ENCODE measurements at places on chromosomes 13 and 19.

- no peak for DNase-seq
Measured at GRCh38 chr13:21894091-21894490, 223.2 kb downstream of the FGF9 start.

GRCh38 chr19:46030812-46031550 lies 8.1 kb upstream of the PGLYRP1 start:
- no peak for DNase-seq

GRCh38 chr19:18639706-18640243 lies 2.9 kb downstream of the KLHL26 start:
- DNase-seq: no peak

GRCh38 chr19:49864890-49865289 lies 2.5 kb downstream of the PNKP start:
- no peak for DNase-seq

DNA sequence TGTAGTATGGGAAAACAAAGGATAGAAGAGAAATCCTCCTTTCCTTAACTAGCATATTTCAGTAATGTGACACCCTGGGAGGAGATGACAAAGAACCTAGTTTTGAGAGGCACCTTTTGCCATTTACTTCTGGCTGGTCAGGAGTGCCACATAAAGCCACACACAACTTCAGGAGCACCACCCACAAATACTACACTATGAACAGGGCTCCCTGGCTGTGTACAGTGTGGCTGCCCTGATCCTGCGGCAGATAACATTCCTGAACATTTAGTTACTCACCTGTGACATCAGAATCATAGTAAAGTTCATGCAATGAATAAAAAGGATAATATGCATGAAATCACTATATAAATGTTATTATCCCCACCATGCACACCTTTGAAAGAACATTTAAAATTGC lies 17.4 kb upstream of the IRS2 start:
- DNase-seq: no peak

- no peak for DNase-seq
Measured at GRCh38 chr13:41613984-41614661, 156.8 kb downstream of the RGCC start.

- DNase-seq: no peak
Measured at GRCh38 chr13:52446265-52446664, 4.2 kb downstream of the VPS36 start.

- no peak for DNase-seq
Measured at GRCh38 chr19:46202426-46202825, 27.1 kb upstream of the IGFL1 start.

DNA sequence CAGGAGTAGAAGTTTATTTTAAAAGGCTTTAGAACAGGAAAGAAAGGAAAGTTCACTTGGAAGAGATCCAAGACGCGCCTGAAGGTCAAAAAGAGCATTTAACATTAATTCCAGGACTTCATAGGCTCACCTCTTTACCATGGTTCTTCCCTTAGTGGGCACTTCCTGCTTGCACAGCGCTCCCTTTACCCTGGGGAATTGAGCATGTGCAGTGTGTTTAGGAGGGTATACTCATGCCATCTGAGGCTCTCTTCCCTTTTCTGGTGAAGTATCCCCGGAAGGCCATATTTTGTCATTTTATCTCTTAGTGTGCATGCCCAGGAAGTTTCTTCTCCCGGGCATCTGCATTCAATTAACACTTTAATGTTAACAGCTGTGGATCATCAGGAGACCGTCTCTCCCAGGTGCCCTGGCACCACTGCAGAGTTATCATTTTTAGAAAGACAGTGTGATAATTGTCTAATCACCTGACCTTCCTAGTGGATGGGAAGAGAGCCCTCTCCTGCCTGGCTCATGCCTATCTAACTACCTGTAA lies 66.1 kb upstream of the ABCC4 start:
- no peak for DNase-seq

DNA sequence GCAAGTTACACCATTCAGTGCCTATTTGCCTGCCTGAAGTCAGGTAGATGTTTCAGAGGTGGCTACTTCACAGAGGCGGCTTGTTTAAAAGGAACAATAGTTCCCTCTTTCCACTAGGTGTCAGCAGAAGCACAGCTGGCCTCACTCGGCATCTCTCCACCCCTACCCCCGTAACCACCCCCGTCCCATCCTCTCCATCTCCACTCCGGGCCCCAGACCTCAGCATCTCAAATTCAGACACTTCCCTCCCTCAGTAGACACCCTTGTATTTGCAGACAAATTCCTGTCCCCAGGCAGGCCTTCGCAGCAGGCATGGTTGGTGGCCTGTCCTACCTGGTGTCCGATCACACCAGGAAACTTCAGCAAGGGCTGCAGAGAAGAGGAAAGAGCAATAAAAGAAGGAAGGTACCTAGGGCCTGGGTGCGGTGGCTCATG lies 9.1 kb upstream of the DPP9 start:
- DNase-seq: peak; percentile 70

DNA sequence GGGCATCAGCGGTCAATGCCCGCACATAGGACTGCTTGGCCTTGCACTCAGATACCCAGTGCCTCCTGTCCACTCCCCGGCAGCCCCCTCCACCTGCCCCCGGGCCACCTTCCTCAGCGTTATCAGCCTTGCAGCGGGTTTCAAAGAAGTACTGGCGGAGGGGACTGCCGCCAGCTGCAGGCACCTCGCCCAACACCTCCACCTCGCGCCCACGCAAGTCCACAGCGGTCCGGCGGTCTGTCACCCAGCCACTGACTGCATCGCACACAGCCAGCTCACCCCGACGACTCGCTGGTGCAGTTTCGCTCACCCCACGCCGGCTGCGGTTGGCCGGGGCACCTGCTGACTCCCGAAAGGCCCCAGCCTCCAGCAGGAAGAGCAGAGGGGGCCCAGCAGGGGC lies 3.2 kb downstream of the NTF4 start:
- no peak for DNase-seq

- DNase-seq: no peak
Measured at GRCh38 chr19:20254121-20254520, 87.1 kb downstream of the ZNF486 start.

DNA sequence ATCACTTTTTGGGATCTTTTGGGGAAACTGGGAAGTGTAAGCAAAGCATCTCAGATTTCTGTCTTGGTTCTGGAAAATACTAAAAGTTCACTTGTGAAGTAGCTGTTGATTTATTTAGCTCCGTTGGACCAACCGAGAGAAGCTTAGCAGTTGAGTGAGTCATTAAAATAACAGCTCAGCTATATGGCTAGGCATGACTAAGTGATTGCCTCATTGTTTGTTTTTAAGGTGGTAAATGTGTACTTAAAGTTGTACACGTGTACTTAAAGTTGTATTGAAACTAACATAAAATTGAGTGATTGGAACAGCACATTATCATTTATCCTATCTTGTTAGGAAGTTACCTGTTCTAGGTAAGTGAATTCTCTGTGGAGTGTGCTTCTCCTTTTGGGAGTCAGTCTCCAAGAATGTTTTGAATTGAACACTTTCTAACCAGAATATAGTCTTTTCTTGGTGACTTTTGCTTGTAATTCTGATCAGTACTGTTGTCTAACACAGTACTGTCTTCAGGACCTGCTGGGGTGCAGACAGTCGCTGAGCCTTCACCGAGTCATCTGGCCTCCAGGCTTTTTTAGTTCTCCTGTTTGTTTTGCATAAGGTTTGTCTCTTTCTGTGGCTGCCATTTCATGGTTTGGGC lies 2.9 kb upstream of the DCUN1D2 start:
- peak; percentile 50 for DNase-seq

GRCh38 chr13:27425918-27426630 lies 1.7 kb downstream of the GTF3A start:
- no peak for DNase-seq

GRCh38 chr13:20193907-20194631 lies 1.3 kb upstream of the GJB2 start:
- no peak for DNase-seq

- no peak for DNase-seq
Measured at GRCh38 chr19:11856596-11857250, 8.2 kb downstream of the ZNF439 start.

- DNase-seq: no peak
Measured at GRCh38 chr13:26497968-26498511, 59.4 kb upstream of the WASF3 start.

DNA sequence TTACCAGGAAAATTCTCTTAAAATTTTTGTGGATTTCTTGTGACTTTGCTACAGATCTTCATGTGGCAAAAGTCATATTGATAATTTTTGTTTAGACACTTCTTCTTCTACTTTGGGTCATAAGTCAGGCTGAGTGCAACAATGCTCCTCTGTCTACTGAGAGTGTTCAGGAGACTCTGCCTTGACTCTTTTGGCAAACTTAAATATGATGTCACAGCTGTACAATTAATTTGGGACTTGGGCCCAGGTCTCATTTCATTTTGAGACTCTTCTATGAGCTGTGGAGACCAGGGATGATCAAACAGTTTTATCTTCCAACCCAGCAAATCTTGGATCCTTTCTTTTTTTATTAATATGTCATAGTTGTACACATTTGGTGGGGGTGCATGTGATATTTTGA lies 19.7 kb upstream of the IPO5 start:
- DNase-seq: no peak

DNA sequence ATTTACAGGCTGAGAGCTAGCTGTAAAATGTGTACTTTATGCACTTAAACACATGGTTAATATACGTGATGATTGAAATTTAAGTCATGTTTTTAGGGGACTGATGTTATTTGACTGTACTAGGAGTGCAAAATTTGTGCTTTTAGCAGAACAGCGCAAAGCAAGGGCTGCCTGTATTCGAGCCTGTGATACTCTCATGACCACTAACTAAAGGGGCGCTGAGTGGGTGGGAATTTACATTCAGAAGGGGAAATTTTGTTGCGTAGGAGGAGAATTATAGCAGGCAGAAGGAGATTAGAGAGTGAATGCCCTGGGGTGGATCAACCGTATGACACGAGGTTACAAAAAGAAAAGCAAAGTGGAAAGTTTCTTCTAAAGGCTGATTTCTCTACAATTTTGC lies 271.8 kb upstream of the HTR2A start:
- no peak for DNase-seq

GRCh38 chr13:90926459-90926858 lies 421.0 kb upstream of the MIR17HG start:
- DNase-seq: no peak

DNA sequence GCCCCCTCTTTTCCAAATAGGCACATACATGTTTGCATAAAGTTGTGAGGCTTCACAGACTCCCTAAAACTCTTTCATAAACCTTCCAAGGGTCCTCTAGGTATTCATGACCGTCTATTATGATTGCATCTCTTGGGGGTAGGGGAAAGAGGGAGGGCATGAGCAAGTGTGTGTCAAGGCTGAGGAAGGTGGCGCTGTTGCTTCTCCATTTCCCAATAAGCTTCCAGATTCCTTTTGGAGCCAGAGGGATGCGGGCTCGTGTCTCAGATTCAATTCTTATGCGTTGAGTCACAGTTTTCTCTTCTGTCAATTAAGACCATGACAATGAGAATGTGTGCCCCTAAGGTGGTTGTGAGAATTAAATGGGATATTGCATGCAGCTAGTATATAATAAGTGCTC lies 51.0 kb upstream of the CYP2A7 start:
- DNase-seq: no peak

- DNase-seq: no peak
Measured at GRCh38 chr19:27748551-27749152, 1464.3 kb downstream of the UQCRFS1 start.

DNA sequence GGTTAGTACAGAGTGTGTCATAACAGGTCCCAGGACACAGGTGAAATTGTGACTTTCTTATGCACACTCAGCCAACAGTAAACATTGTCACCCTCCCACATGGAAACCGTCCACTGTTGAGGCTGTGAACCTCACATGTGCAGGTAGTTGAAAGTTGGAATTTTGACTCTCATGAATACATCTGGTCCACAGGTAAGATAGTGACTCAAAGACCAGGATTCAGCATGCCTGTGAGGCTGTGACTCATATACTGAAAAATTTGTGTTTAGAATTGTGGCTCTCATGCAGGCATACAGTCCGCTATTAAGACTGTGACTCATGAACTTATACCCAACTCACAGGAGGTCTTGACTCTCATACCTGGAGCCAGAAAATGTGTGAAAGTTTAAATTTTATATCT lies 67.8 kb downstream of the ZNF728 start:
- DNase-seq: no peak

DNA sequence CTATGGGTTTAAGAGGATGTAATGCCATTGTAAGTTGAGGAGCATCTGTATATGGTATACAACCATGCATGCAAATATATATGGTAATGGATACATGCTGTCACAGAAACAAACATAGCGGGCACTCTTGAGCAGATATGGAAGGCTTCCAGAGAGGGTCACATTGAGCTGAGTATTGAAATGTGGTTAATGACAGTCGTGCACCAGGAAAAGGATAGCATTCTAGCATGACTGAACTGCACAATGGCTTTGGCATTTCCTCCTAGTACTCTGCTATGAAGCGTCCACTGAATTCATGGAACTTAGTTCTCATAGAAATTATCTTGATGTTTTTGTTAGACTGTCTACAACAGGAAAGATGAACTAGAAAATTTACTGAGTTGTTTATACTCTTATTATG lies 25.2 kb downstream of the DGKH start:
- DNase-seq: no peak

- DNase-seq: no peak
Measured at GRCh38 chr13:48400090-48400694, 12.7 kb downstream of the LPAR6 start.

GRCh38 chr19:49132974-49133609 lies 13.7 kb downstream of the PPFIA3 start:
- peak; percentile 49 for DNase-seq

DNA sequence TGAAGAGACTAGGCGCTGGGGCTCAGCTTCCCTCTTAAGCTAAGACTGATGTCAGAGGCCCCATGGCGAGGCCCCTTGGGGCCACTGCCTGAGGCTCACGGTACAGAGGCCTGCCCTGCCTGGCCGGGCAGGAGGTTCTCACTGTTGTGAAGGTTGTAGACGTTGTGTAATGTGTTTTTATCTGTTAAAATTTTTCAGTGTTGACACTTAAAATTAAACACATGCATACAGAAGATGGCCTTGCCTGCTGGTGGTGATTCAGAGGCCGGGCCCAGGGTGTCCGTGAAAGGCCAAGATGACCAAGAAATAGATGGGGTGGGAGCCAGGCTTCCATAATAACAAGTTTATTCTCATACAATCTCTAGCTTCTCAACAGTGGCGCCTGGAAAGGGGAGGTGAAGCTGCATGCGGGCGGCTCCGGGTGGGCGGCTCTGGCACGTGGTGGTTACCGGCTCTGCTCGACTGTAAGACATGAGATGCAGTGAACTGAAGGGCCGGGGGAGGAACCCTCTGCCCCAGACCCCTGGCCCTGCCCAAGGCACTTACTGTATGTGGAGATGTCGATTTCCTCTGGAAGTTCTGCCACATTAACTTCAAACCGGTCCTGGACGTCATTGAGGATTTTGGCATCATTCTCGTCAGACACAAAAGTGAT lies 10.5 kb downstream of the DDX39A start:
- DNase-seq: no peak

GRCh38 chr19:20423381-20424197 lies 142.0 kb downstream of the ZNF737 start:
- DNase-seq: no peak

GRCh38 chr13:87128036-87128435 lies 543.1 kb upstream of the SLITRK5 start:
- DNase-seq: peak; percentile 62
